ENCODE measurements at places on chromosomes 5 and 9.

GRCh38 chr5:136028782-136029742 is at the start of gene TGFBI:
Gene TGFBI (plus strand): TSS chr5:136028988. CDS start chr5:136029056, 68 bp downstream.
- DNase-seq: peak; percentile 88

DNA sequence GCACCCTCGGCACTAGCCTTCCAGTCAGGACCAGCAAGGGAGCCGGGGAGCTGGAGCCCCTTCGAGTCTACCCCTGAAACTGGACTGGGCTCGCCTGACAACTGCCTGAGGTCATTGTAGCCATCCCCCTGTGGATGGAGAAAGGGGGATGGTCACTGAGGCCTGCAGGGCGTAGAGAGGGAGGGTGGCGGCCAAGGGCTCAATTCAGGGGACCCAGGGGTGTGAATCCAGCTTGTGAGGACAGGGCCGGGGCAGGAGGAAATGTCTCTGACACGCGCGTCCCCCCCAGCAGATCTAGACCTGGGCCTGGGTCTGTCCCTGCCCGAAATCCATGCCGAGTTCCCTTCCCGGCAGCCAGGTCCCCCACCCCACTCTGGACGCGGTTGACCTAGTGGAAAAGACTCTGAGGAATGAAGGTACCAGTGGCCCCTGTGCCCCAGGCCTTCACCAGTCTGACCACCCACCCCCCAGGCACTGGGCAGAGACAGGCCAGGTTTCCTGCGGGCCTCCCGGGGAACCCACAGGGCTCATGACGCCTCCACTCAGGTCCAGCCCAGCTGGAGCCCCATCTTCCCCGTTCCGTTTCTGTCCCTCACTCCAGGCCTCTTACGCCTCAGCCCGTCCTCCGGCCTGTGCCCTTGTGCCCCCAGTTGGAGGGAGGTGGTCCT is 805 bp downstream of the SLC34A3 start:
- DNase-seq: no peak

DNA sequence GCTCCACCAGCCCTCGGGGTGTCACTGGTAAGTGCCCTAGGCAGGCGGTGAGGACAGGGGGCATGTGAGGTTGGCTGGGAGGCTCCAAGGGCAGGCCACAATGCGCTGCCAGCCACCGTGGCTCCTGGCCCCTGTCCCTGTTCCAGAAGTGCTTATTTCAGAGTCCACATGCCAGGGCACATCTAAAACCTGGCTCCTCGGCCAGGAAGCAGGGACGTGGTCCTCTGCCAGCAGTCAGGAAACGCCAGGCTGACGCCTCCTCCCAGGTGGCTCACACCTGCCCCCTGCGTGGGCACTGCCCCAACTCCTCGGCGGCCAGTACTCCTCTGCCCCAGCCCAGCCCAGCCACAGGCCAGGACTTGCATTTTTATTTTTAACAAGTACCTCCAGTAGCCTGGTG is 68.5 kb downstream of the SECISBP2 start:
- no peak for DNase-seq

GRCh38 chr5:10808347-10809226 is 47.6 kb upstream of the DAP start:
- no peak for DNase-seq

DNA sequence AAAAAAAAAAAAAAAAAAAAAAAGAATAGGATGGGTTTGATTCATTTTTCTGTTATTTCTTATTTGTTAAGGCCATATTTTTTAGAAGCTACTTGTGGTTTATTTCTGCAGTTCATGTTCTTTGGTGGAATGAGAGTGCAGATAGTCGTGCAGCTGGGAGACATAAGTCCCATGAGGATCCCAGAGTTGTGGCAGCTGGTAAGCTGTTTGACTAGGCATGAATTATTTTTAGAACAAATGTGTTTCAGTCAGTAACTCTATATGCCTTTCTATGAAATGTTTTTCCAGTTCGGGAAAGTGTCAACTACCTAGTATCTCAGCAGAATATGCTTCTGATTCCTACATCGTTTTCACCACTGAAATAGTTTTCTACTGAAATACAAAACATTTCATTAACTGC is 5.0 kb upstream of the NIPSNAP3B start:
- no peak for DNase-seq

GRCh38 chr5:34534523-34535103 is 121.5 kb upstream of the RAI14 start:
- DNase-seq: peak; percentile 93

DNA sequence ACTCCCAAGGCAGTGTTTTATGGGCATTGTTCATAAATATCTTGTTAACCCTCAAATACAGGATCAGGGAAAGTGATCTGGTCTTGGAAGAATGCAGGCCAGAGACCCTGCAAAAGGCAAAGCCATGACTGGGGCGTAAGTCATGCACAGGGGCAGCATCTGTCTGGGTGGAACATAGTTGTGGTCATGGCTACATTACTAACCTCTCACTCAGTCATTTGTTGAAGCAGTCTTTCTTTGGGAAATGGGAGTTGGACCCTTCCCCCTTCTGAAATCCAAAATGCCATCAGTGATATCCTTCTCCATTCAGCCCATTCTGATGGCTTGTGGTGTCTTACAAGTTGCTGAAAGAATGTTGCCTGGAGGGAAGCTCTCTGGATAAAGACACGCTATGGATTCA is 68.1 kb downstream of the GDNF start:
- peak; percentile 91 for DNase-seq

- no peak for DNase-seq
Measured at GRCh38 chr5:149265068-149265465, 6.6 kb upstream of the AFAP1L1 start.

DNA sequence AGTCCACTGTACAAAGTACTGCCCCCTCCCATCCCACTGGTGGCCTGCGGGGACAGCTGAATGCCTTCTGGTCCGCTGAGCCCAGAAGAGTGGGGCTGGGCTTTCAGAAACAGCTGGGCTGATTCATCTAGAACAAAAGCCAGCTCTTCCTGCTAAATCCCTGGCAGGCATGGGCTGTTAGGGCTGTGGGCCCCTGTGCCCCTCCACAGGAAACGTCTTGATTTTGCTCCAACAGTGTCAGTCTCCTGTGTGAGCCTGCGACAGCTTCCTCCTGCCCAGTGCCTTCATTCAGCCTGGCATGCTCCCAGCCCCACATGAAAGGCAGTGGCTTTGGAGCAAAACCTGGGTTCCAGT is 6.9 kb upstream of the GSN start:
- peak; percentile 66 for DNase-seq

GRCh38 chr5:123124126-123124858 is 35.3 kb downstream of the PRDM6 start:
- DNase-seq: no peak

DNA sequence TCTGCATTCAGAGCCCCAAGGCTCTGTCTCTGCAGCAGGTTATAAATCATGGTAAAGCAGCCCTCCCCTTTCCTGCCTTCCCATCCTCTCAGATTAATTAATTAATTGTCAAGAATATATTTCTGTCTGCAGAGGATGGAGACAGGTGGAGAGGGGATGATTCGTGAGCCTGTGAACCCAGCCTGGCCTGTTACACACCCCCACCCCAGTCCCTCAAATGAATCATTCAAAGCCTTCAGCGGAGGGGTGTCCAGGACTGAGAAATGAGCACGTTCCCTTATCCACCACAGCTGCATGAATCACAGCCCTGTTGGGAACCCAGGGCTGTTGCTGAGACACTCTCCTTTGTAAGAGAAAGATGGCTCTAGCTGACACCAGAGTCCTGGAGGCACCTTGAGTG is 56.0 kb downstream of the NIPAL4 start:
- peak; percentile 78 for DNase-seq

DNA sequence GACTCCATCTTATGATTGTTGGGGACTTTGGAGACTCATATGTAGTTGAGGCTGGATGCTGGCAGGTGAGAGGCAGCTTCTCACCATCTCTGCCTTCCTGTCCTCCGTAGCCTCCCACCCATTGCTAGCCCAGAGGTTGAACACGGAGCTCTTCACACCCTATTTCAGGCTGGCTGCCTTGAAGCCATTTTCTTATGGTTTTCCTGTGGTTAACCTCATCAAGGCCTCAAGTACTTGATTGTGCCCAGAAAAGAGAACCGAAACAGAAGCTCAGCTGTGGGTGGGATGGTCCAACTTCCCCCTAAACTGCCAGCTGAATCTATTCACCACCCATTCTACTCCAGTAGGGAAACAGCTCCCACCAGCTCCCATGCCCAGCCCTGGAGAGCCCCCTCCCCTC is 102.9 kb downstream of the LIFR start:
- no peak for DNase-seq

GRCh38 chr5:153486771-153487170 is 3.7 kb upstream of the GRIA1 start:
- DNase-seq: no peak

GRCh38 chr5:142777099-142777498 is 6.9 kb downstream of the ARHGAP26 start:
- no peak for DNase-seq

DNA sequence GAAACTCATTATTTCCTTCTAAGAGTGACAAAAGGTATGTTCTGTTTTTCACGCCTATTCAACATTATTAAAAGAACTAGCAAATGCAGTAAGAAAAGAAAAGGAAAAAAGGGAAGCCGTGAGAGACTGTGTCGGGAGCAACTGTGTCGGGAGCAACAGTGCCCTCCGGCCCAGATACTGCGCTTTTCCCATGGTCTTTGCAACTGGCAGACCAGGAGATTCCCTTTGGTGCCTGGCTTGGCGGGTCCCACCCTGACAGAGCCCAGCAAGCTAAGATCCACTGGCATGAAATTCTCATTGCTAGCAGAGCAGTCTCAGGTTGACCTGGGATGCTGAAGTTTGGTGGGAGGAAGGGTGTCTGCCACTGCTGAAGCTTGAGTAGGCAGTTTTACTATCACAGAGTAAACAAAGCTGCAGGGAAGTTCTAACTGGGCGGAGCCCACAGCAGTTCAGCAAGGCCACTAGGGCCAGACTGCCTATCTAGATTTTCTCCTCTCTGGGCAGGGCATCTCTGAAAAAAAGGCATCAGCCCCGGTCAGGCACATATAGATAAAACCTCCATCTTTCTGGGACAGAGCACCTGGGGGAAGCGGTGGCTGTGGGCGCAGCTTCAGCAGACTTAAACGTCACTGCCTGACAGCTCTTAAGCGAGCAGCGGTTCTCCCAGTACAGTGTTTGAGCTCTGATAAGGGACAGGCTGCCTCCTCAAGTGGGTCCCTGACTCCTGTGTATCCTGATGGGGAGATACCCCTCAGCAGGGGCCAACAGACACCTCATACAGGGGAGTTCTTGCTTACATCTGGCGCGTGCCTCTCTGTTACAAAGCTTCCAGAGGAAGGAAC is 1237.4 kb upstream of the CDH18 start:
- DNase-seq: no peak

- DNase-seq: no peak
Measured at GRCh38 chr9:105236261-105236660, 8.2 kb upstream of the SLC44A1 start.

DNA sequence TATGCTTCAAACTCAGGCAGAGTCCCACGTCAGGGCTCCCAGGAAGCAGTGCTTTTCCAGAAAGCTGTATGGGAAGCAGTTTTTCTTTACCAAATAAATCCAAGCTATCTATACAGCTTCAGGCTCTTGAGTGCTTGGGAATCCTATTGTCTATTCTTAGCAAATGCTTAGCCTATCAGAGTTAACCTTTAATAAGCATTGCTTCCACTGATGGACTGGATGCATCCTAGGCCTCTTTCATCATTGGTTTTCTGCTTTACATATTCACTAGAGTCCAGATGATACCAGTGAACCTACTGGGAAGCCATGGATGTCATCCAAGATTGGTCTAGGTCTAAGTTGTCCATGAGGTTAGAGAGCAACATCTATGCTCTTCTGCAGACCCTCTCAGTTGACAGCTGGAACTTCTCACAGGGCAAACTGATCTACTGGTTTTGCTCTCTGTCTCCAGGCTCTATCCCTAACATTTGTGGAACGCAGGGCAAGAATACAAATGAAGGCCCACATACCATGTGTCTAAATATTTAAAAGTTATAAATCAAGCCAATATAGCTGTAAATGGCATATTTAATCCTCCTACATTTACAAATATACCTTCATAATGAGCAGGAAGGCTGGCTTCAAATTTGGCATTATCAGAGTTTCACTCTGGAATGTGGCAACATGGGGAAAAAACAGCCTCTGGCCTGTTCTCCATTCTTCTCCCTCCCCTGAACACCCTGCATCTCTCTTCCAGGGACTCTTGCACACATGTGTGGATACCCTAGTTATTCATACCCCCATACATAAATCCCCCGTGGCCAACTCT is 49.8 kb upstream of the PLPP1 start:
- DNase-seq: no peak

- no peak for DNase-seq
Measured at GRCh38 chr5:3281366-3281765, 314.3 kb upstream of the IRX1 start.

- DNase-seq: no peak
Measured at GRCh38 chr9:88742905-88743304, 207.9 kb downstream of the NXNL2 start.

- DNase-seq: peak; percentile 25
Measured at GRCh38 chr9:88995200-88995577, 3.9 kb downstream of the S1PR3 start.

DNA sequence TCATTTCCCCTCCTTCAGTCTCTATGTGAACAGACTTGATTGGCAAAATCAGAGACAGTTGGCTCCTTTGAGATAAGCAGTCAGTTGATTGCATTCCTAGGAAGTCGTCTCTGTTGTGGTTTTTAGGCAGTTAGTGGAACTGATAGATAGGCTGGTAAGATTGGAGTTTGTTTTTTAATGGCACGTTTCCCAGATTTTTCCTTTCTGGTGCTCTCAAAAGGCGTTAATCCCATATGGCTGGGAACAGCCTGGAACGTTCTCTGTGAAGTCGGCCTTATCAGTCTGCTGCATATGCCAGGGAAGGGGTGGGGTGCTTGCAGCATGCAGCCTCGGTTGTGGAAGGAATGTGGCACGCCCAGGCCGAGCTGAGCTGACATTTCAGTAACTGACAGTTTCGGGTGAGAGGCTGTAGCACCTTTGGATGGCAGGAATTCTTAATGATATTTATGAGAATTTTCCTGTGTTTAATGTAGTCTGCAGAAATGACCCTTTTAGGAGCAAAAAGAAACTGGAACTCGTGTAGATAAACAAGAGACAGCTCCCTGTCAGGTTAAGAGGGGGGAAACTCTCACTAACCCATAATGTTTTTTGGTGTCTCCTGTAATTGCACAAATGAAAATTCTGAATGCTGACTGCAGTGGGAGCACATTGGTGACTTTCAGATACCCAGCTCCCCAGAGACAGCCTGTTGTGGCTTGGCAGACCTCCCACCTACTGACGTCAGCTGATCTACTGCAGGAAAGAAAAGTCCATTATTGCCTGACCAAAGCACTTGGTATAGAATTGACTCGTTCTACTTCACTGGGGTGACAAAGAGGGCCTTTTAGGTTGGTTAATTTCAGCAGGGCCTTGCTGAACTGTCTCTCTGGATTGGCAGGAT is 6.3 kb downstream of the SPTAN1 start:
- peak; percentile 86 for DNase-seq

- DNase-seq: no peak
Measured at GRCh38 chr9:35653611-35654010, 2.9 kb upstream of the SIT1 start.

GRCh38 chr9:95459178-95459577 is 57.6 kb downstream of the PTCH1 start:
- no peak for DNase-seq

DNA sequence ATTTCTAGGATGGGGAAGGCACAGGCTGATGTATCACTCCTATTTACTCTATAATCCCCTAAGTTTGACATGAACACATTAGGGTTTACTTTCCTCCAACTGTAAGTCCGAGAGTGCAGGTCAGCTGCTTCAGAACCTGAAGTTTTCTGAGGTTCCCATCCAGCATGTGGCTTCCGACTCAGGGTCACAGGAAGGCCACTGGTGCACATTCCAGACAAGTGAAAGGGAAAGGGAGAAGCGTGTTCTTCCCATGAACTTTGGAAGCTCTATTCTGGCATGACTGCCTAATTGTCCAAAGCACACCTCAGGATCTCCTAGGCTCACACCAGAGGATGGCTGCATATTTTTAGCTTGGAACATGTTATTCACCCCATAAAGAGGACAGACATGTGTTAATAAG is 602.6 kb downstream of the SEMA5A start:
- no peak for DNase-seq

Data from adipocyte (in vitro differentiated cells).